Activated CD8-positive, alpha-beta T cell treated with anti-CD3 and anti-CD28 coated beads for 36 hours (primary cell): ENCODE measurements at places on chromosomes 12 and 14. TPM values are rescaled to one million over a fixed set of nuclear protein-coding genes. Genes with fewer than 3 reads are reported as not detected.
A peak's percentile ranks its signal among the peaks of the same experiment; 100 is the strongest.

GRCh38 chr12:109503611-109504010 lies 26.2 kb downstream of the UBE3B start:
- DNase-seq = no peak
- no peaks in the 10 kb centered on the region for H3K27me3 ChIP-seq
- peaks cover 24% of the 10 kb centered on the region for H3K36me3 ChIP-seq
- H3K27ac ChIP-seq = no peak overlapping the region
- H3K4me3 ChIP-seq = no peak overlapping the region
- H3K4me1 ChIP-seq = no peaks in the 10 kb centered on the region

DNA sequence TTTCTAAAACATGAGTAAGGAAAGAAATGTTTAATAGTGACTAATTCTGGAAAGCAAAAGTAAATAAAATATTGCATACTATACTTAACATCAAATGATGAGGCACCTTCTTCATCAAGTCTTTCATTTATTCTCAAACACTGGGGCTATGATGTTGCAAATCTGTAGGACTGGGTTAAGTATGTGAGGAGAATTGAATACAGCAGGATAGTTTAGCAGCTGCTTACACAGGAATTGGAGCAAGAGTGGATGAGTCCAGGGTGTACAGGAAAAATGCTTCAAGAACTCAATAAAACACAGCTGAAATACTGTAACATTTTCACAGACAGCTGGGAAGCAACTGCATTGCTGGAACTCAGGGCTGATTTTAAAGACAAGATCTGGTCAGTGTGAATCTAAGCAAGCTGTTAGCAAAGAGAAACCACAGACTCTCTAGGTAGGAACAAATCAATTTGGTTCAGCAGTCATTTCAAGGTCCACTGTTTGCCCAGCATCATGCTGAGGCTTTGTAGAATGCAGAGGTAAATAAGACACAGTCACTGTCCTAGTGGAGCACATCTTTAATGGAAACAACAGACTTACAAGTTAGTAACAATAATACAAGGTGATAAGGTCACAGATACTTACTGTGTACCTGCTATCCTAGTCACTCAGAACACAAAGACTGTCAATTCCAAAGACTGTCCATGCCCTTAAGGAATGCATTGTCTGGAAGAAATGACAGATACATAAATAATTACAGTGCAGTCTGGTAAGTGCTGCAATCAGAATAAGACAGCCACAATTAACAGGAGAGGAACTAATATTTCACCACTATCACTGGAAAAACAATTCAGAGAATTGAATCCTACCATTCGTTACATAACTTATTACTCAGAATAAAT lies 96.8 kb upstream of the DACT1 start:
- H3K4me1 ChIP-seq = no peaks in the 10 kb centered on the region
- no peak overlapping the region for H3K27ac ChIP-seq
- no peaks in the 10 kb centered on the region for H3K27me3 ChIP-seq
- peaks cover 25% of the 10 kb centered on the region for H3K36me3 ChIP-seq
- no peak overlapping the region for H3K4me3 ChIP-seq

DNA sequence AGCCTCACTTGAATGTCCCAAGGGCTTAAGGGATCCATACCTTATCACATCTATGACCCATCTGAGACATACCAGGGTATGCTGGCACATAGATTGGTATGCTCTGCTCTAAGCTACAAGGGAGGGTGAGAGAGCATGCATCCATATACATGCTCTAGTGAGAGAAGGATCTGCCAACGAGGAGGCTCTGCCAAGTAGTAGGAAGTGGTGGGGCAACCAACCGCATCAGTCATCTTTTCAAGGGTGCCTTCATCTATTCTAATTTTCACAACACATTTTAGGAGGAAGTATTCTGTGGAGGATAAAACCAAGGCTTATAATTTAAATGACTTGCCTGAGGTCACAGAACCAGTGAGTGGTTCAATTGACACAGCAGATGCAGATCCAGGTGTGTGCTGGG lies 6.6 kb upstream of the PPM1A start:
- peak; percentile 17 for DNase-seq
- no peaks in the 10 kb centered on the region for H3K27me3 ChIP-seq
- no peak overlapping the region for H3K4me3 ChIP-seq
- peaks cover 17% of the 10 kb centered on the region for H3K4me1 ChIP-seq

NFATC4 gene
- total RNA-seq = 2.0 TPM

OAS2 gene
- total RNA-seq = 95.7 TPM
